ENCODE measurements at places on chromosomes 4 and X.

DNA sequence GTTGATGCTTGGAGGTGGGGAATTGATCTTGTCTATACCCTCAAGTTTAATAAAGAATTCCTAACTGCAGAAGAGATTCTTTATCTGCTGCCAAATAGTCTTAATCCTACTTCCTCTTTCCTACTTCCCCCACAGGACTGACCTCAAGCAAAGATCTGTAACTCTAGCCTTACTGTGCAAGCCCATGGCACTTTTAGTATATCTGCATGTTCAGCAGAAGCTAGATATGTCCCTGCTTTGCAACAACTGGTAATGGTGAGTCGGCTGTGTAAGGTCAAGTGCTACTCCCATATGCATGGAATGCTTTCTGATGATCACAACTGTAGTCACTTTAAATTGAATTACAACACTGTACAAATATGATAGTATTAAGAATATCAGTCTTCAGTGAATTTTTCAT lies 26.3 kb upstream of the PDS5A start:
- no peak for DNase-seq

GRCh38 chr4:48103483-48104139 lies 30.4 kb downstream of the TXK start:
- DNase-seq, result no peak

GRCh38 chr4:7390906-7391636 lies 43.7 kb downstream of the PSAPL1 start:
- DNase-seq, result peak; percentile 52

GRCh38 chr4:182215148-182215547 lies 28.1 kb upstream of the TENM3 start:
- DNase-seq, result no peak

- no peak for DNase-seq
Measured at GRCh38 chrX:3757510-3758025, 44.1 kb upstream of the PRKX start.

DNA sequence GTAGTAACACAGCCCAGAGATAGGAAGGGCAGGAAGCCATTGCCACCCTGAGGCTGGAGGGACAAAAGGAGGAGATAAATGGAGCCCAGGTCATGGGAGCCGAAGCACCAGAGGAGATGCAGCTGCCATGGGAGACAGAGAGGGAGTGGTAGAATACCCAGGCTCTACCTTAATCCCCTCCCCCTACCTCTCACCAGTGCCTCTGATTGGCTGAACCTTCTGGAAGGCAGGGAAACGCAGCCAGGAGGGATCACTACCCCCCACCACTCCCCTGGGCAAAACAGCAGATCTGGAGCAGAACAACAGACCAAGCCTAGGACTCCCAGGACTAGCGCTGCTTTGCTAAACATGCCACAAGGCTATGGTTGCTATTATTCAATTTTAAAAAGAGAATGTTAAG lies 114.2 kb downstream of the ZNF827 start:
- no peak for DNase-seq

DNA sequence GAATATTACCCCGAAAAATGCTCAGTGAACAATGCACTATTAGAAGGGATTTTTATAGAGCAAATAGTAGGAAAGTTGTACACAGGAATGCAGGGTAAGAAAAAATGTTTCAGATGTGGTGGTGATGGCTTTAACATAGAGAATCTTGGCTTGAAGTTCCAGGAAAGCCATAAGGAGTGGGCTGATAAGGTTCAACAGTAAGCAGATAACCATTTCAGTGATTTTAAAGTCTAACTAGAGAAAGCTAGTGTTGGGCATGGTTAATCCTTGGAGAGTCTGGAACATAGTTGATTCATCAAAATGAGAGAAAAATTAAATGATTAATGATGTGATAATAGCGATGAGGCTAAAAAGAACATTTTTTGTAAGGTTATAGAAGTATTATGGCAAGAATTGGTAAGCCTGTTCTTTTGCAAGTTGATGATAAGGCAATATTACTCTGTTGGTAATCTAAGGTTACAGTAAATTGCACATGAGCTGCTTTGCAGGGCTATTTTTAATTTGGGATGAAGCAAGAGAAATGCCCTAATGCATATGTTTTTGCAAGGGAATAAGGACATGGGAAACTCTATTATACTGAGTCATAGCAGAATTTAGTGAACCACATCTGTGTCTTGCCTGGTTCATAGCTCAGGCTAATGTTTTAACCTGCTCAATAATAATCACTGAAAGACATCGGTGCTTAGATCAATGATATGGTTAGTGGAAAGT lies 44.3 kb downstream of the GALNTL6 start:
- DNase-seq, result no peak

GRCh38 chr4:166066936-166067335 lies 193.9 kb downstream of the TLL1 start:
- no peak for DNase-seq

GRCh38 chr4:19478791-19479190 lies 772.9 kb upstream of the SLIT2 start:
- no peak for DNase-seq

DNA sequence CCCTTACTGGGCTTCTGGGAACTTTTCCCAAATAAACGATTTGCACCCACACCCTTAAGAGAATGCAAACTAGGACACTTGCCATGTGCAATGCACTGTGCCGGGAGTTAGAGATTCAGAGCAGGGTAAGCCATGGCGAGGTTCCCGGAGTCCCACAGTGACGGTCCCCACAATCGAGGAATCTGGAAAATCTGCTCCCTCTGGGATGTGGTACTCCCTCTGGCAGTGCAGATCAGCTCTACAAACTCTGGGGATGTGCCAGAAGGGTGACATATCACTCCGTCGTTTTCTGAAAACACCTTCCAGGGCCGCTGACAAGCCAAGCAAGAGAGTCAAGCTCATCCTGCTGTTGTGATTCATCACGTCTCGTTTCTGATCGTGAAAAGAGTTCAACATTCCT lies 537.5 kb downstream of the BCOR start:
- no peak for DNase-seq

- no peak for DNase-seq
Measured at GRCh38 chr4:115275615-115276014, 162.2 kb upstream of the NDST4 start.

DNA sequence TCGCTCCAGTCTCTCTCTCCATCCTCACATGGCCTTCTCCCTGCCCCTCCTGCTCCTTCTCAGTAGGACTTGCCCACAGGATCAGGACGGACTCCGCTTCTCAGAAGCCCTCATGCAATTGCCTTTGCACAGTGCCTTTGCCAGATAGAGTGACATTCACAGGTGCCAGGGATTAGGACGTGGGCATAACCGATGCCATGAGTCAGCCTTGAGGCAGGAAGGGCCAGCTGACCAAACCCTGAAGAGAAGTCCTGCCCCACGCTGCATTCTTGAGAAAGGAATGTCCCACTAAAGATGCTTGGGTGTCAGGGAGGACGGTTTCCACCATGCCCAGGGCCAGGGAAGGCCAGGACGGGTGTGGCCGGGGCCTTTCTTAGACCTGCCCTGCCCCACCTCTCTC lies 6.6 kb upstream of the GRPEL1 start:
- DNase-seq, result no peak

DNA sequence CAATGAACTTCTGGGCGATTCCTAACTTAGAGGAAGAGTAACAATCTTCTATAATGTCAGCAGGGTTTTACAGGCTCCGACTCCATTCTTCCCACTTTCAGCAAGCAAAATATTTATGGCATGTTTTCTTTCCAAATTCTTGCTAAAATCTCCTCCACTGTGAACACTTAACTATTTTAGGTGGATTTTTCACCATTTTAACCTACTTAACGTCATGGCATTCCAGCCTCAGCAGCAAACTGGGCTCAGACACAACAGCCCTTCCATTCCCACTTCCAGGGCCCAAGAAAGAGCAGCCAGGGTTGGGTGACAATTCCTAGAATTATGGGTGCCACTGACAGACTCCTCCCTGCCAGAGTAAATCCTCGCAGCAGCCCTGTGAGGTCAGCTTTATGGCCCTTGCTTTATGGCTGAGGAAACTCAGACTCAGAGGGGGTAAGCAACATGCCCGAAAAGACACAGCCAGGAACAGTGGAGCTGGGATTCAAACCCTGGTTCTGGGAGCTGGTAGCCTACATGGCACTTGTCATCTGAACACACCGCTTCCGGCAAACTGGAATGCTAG lies 112.8 kb upstream of the MAP3K15 start:
- DNase-seq, result no peak

GRCh38 chrX:124346117-124346876 lies at the start of gene SH2D1A:
SH2D1A (plus strand) TSS chrX:124346563; CDS start chrX:124346643, 80 bp downstream.
- no peak for DNase-seq

GRCh38 chrX:48919947-48920717 lies 1.3 kb upstream of the PIM2 start:
- DNase-seq, result no peak

DNA sequence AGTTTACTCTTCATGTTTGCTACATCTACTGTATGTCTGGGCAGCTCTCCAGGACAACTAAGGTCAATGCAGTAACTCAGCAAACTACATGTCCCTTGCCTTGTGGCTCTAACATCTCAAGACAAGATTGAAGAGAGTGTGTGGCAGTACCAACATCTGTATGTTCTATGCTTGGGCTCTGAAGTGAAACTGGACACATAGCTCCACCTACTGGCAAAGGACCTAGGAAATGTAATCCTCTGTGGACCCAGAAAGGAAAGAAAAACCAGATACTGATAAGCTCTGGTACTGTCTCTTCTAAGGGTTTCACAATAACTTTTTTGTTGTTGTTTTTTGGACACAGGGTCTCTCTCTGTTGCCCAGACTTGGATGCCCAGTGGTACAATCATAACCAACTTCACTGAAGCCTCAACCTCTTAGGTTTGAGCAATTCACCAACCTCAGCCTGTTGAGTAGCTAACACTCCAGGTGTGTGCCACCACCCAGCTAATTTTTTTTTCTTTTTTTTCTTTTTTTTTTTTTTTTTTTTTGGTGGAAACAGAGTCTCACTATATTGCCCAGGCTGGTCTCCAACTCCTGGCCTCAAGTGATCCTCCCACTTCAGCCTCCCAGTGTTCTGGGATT lies 64.1 kb downstream of the QDPR start:
- DNase-seq, result no peak

GRCh38 chrX:19899217-19899788 lies 11.9 kb upstream of the SH3KBP1 start:
- no peak for DNase-seq

- DNase-seq, result no peak
Measured at GRCh38 chrX:23930894-23931604, 23.2 kb downstream of the CXorf58 start.

DNA sequence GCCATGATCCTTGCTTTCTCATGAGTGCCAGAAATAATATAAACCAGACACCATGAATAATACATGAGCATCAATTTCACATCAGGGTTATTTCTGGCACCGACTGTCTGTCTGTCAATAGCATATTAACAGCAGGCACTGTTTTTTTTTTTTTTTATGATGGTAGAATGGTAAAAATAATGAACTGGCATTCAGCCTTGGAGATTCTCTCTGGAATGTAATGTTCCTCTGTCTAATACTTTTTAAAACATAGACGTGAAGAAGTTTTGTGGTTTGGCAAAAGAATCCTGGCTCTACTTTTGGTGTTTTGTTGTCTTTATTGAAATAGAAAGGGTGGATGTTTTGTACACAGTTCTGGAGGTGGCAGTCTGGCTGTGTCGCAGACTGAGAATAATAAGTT lies 874.6 kb upstream of the PRKX start:
- DNase-seq, result no peak

Data from Right ventricle myocardium inferior (tissue), 1 donor.